ENCODE measurements at places on chromosomes 2 and 18.

GRCh38 chr2:80187156-80187555, 117.4 kb downstream of the LRRTM1 start:
- DNase-seq: no peak

- no peak for DNase-seq
Observed at GRCh38 chr18:51097021-51097822, 67.2 kb downstream of the SMAD4 start.

GRCh38 chr2:112834396-112835037, 2.1 kb downstream of the IL1B start:
- DNase-seq: no peak

- no peak for DNase-seq
Observed at GRCh38 chr2:206212673-206213513, 53.2 kb downstream of the EEF1B2 start.

- DNase-seq: no peak
Observed at GRCh38 chr2:67660871-67661270, 263.7 kb downstream of the ETAA1 start.

DNA sequence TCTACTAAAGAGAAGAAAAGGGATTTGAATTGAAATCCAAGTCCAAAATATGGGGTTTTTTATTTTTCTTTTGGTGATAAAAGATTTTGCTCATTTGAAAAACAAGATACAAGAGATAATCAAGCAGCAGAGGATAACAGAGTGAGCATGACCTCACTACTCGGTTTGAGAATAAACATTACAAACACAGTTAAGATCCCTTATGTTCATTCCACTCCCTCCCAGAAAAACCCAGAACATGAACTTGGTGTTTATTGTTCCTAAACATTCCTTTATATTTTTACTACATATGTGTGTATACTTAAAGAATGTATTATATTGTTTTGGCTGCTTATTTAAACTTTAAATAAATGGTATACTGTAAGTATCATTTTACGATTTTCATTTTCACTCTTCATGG, 146.6 kb upstream of the CHAC2 start:
- no peak for DNase-seq

GRCh38 chr2:209097168-209097567, 326.7 kb upstream of the MAP2 start:
- no peak for DNase-seq

GRCh38 chr2:217887841-217888701, 114.7 kb downstream of the TNS1 start:
- no peak for DNase-seq

DNA sequence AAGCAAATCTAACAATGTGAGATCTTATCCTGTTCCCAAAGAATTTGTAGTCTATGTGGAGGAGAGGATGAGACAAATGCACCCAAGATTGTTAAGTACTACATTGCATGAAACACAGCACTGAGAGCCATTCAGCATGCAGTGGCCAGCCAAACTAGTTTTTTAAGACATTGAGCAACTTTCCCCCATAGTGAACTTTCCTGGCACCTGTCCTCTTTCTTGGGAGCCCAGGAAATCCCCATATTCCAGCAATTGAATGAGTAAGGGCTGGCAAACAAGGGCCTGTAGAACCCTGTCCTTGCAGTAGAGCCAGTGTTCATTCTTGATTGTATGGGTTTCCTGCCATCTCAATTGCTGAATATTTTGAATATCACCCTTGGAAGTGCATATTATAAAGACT, 58.8 kb upstream of the FIGN start:
- no peak for DNase-seq

- no peak for DNase-seq
Observed at GRCh38 chr2:58918141-58918540, 677.0 kb upstream of the FANCL start.

GRCh38 chr2:172429301-172429968, 2.0 kb downstream of the ITGA6 start:
- no peak for DNase-seq

- no peak for DNase-seq
Observed at GRCh38 chr2:159266554-159266953, 19.9 kb downstream of the WDSUB1 start.

DNA sequence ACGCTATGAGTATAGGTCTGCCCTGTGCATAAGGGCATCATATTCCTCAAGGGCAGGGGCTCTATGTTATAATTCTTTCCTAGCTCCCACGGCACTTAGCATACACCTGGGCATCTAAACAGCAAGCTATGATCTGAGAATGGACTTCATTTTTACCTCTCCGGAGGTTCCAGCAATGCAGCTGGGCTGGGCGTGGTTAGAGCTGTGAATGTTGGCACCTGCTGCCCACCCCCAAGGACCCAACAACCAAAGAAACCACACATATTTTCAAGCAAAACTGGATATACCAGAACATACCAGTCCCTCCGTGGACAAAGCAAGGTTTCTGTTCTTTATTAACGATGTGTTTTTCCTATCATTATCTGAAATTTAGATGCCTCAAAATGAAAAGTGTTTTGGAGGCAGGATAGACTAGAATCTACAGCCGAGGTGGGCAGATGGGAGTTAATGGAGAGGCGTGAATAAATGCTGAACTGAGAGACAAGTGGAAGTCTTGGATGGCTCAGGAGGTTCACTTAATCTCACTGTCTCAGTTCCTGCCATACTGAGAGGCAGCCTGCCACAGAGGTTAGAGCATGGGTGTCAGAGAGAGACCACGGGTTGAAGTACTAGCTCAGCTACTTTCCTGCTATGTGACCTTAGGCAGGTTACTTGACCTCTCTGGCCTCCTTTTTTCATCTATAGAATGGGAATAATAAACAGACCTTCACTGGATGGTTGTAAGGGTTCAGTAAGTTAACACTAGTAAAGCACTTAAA, 186.6 kb upstream of the SMAD2 start:
- DNase-seq: no peak

DNA sequence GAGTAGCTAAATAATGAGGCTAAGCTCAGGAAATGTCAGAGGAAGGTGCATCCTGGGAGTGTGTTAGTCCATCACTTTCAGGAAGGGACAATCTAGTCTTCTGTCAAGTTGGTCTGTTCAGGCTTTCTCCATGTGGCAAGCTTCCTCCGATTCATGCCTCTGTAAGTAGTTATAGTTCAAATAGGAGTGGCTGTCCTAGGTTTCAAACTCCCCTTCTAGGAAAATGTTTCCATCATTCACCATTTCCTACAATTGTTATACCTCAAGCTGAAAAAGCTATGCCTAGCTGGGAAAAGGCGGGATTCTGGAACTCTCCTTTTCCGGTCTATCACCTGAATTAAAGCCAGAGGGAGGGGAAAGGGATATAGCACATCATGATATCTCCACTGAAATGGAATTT, 287.7 kb upstream of the ZSWIM2 start:
- no peak for DNase-seq

GRCh38 chr2:203070701-203071100, 56.0 kb downstream of the NBEAL1 start:
- DNase-seq: no peak

DNA sequence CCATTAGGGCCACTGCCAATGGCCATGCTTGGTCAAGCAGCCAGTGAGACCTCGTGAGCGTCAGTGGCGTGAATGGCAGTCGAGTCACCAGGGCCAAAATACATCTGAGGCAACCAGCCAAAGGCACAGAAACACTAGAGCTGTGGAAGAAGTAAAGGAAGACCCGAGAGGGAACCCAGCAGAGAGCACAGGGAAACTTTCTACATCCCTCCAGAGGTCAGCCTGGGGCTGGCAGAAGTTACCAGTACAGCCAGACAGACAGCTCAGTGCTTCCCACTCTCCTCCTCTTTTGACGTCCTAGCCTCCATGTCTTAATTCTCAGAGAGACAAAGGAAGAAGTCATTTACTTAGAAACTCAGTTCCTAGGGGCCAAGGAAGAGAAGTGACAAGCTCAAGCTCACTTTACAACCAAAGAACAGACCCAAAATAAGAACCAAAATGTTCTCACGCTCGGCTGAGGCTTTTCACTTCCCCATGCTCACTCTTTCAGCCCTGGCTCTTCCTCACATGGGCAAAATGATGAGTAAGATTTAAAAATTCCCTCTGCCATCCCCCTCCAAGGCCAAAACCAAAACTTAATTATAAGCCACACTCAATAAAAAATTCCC, 8.7 kb downstream of the CYRIA start:
- DNase-seq: no peak

- DNase-seq: no peak
Observed at GRCh38 chr2:26740890-26741302, 23.2 kb upstream of the SLC35F6 start.

DNA sequence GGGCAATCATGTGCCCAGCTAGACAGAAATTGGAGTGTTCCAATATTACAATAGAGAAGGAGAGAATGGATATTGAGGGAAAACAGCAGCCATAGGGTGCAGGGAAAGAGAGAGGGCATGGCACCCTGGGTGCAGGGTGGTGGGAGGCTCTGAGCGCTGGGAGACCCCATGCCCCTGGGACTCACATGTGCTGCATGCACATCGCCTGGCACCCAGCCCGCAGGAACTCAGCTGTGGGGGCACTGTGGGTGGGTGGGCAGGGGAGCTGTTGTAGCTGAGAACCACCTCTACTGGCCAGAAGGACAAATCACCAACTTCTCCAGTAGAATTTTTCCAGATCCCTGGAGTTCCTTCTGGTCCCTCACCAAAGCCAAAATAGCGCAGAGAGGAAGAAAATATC, 7.2 kb upstream of the NEURL3 start:
- no peak for DNase-seq

DNA sequence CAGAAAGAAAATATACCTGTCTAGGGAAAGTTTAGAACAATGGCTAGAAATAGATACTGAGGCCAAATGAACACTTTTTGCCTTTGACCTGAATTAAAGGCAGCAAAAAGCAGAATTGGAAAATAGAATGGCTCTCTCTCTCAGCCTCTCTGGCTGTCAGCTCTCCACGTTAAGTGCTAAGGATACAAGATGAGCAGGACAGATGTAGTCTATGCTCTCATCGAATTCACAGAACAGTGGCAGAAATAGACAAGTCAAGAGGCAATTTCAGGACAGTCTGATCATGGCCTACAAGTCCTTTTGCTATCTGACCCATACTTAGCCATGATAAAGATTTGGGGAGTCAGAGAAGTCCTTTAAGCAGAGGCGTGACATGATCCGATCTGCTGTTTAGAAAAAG, 120.2 kb upstream of the CREB1 start:
- no peak for DNase-seq

DNA sequence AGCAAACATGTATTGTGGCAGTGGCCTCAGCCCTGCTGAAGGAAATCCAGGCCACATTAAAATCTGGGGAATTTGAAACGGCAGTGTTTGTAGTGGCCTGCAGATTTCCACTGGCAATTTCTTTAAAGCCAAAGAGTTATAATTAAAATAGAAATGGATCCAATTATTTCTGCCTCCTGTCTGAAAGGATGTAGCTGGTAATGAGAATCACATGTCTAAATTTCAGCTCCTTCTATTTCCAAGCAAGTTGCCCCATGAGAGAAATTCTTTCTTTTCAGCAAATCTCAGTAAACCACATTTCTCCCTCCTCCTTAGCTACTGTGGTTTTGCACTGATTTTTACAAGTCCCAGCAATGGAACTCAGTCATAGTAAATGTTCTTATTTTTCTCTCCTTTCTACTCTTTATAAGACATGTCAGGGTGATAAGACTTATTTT, 55.4 kb upstream of the ZNF396 start:
- no peak for DNase-seq

DNA sequence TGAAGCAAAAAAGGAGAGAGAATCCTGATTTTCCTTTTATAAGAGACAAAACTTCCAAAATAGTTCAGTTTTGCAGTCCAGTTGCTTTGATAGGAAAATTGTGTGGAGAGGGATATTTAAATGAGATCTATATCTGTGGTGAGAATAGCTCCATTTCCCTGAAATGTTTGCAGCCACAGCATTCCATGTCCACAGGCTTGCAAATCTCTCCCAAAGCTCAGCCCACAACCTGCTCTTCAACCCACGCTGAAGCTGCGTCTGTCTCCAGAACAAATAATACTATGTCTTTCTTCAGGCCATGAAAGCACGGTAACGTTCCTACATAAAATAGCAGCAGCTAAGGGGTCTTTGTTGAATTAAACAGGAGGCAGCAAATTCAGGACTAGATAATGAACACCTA, 31.8 kb downstream of the TMEM17 start:
- DNase-seq: no peak

DNA sequence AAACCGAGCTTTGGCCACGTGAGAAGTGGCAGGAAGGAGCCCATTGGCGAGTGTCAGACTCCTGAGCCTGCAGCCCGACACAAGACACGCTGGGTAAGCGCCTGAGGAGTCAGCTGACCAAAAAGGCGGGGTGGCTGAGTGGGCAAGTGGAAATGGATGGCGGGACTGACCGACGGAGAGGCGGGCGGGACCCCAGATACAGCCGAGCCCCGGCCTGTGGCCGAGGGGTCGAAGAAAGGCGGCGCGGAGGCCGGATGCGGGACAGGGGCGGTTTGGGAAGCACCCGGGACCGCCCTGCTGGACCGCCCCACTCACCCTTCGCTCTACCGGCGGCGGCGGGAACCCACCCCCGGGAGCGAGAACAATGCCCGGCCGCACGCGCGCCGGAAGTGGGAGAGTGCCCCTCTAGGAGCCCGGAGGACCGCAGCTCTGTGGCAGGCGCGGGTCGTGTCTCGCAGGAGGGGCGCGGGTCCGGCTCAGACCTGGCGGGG, 22.8 kb downstream of the ZSCAN30 start:
- peak; percentile 59 for DNase-seq

- no peak for DNase-seq
Observed at GRCh38 chr18:56999823-57000222, 147.1 kb upstream of the BOD1L2 start.

DNA sequence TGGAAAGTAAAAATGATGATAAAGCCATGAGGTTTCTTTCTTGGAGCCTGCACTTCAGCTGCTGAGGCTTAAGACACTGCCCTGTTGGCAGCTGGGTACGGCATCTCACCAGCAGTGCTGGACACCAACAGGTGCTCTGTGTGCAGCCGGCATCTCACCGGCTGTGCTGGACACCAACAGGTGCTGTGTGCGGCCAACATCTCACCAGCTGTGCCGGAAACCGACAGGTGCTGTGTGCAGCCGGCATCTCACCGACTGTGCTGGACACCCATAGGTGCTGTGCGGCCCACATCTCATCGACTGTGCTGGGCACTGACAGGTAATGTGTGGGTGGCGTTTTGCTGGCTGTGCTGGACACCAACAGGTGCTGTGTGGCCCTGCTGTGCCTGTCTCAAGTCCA, 190.8 kb downstream of the TMEM18 start:
- DNase-seq: no peak

DNA sequence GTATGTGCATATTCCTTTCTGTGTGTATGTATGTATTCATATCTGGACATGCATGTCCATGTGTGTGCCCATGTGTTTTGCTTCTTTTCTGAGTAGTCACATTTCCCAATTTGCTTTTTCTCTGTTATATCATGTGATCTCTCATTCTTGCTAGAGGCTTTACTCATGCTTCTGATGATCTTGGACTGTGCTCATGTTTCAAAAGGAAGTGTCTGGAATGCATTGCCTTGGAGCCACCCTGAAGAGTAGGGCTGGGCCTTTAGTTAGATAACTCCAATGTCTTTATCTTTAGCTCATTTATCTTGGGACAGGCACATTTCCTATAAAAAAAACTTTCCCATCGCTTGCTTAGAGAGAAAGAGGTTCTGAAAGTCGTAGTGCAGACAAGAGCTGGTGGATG, 859.2 kb downstream of the CNTNAP5 start:
- DNase-seq: no peak

- no peak for DNase-seq
Observed at GRCh38 chr2:212941361-212941760, 210.1 kb downstream of the IKZF2 start.

- DNase-seq: no peak
Observed at GRCh38 chr18:36215577-36215976, 28.3 kb downstream of the MOCOS start.

Measured in activated T-helper 1 cell treated with Interleukin-2 at 50 U/mL for 16 hours (primary cell).